ENCODE measurements at places on chromosomes 5 and 9.
A peak's percentile ranks its signal among the peaks of the same experiment; 100 is the strongest.

GRCh38 chr9:118395415-118395814, 691.2 kb downstream of the TLR4 start:
- no peaks in the 10 kb centered on the region for H3K4me1 ChIP-seq
- no peaks in the 10 kb centered on the region for H3K27me3 ChIP-seq
- no peak for DNase-seq
- H3K27ac ChIP-seq, result no peak overlapping the region
- H3K36me3 ChIP-seq, result no peaks in the 10 kb centered on the region

GRCh38 chr9:37919246-37919955, 15.5 kb upstream of the SLC25A51 start:
- H3K27ac ChIP-seq, result no peak overlapping the region
- DNase-seq, result no peak
- no peaks in the 10 kb centered on the region for H3K36me3 ChIP-seq
- H3K4me1 ChIP-seq, result no peaks in the 10 kb centered on the region

DNA sequence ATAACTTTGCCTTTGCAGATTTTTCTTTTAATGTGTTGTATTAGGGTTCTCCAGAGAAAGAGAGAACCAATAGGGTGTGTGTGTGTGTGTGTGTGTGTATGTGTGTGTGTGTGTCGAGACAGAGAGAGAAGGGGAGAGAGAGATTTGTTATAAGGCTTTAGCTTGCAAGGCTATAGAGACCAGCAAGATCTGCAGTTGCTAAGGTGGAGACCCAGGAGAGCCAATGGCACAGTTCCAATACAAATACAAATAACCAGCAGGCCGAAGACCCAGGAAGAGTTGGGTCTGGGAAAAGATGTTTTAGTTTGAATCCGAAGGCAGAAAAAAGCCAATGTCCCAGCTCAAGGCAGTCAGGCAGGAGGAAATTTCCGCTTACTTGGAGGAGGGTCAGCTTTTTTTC, 23.0 kb downstream of the TMOD1 start:
- no peaks in the 10 kb centered on the region for H3K27me3 ChIP-seq
- no peaks in the 10 kb centered on the region for H3K36me3 ChIP-seq
- no peak overlapping the region for H3K27ac ChIP-seq
- no peak overlapping the region for H3K4me3 ChIP-seq
- DNase-seq, result no peak
- no peaks in the 10 kb centered on the region for H3K4me1 ChIP-seq

DNA sequence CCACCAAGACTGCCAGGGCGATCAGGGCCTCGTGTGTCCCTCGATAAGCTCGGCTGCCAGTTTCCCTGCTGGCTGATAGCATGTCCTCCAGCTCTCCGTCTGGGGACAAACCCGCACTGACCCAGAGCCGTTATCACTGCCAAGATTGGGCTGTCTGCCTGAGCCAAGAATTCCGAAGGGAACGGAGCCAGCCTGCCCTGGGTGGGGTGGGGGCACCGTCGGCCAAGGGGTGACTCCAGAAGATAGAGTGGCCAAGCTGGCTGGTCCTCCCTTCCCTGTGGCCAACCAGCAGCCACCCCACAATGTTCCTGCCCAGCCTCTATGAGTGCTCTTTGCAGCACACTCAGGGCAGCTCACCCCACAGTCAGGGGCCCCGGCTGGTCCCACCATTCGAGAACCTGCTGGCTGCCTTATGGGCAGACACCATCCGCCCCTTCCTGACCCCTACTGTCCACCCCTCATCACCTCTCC, 29.4 kb downstream of the HRH2 start:
- no peaks in the 10 kb centered on the region for H3K4me1 ChIP-seq
- H3K27me3 ChIP-seq, result no peaks in the 10 kb centered on the region
- H3K27ac ChIP-seq, result no peak overlapping the region

- H3K4me3 ChIP-seq, result no peak overlapping the region
- H3K27ac ChIP-seq, result no peak overlapping the region
- no peaks in the 10 kb centered on the region for H3K27me3 ChIP-seq
- no peak for DNase-seq
- H3K36me3 ChIP-seq, result no peaks in the 10 kb centered on the region
Measured at GRCh38 chr5:35371951-35372426, 141.7 kb upstream of the PRLR start.

DNA sequence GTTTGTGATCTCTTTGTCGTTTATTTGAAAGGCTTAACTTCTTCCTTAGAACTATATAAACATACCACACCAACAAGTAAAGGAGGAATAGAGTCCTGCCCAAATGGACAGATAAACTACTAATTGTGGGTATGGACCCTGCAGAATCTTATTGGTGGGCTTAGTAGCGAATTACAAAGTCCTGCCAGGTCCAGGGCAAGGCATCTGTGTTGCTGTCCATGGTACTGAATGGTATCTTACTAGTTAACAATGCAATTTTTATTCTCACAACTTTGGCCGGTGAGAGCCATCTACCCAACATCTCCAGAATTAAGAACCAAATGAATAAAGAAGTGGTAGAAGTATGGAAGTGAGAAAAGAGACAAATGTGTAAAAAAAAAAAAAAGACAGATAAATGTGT, 1782.4 kb upstream of the WWC1 start:
- no peak overlapping the region for H3K4me3 ChIP-seq
- no peaks in the 10 kb centered on the region for H3K36me3 ChIP-seq
- no peak overlapping the region for H3K27ac ChIP-seq

- no peak overlapping the region for H3K27ac ChIP-seq
- H3K36me3 ChIP-seq, result no peaks in the 10 kb centered on the region
- no peaks in the 10 kb centered on the region for H3K4me1 ChIP-seq
- no peak overlapping the region for H3K4me3 ChIP-seq
Measured at GRCh38 chr5:159678657-159679392, 237.5 kb upstream of the ADRA1B start.

DNA sequence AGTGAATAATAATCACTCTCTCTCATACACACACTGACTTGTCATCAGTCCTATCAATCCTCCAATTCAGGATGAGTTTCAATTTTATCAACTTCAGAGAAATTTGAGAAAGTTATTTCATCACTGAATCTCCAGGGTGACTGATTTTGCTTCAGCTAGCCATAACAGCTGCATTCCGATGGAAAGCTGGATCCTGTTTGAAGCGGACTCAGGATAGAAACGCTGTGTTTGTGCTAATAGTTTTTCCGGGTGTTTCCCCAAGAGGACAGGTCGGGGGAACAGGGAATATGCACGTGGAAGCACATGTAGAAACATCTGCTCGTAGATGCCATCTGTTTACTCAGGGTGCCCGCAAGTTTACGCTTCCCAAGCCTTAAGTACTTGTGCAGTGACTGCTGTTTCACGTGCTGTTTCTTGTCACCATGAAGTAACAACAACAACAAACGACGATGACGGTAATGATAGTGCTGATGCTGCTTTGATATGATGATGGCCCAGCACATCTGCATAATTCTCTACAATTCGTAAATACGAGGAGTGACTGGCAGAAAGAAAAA, 263.7 kb upstream of the DAPK1 start:
- no peak overlapping the region for H3K27ac ChIP-seq
- no peaks in the 10 kb centered on the region for H3K27me3 ChIP-seq
- no peak for DNase-seq
- H3K4me1 ChIP-seq, result no peaks in the 10 kb centered on the region
- H3K36me3 ChIP-seq, result no peaks in the 10 kb centered on the region
- H3K4me3 ChIP-seq, result no peak overlapping the region

GRCh38 chr9:112787978-112788377, 37.4 kb downstream of the SNX30 start:
- no peak overlapping the region for H3K4me3 ChIP-seq
- no peak overlapping the region for H3K27ac ChIP-seq
- H3K27me3 ChIP-seq, result no peaks in the 10 kb centered on the region
- DNase-seq, result no peak

DNA sequence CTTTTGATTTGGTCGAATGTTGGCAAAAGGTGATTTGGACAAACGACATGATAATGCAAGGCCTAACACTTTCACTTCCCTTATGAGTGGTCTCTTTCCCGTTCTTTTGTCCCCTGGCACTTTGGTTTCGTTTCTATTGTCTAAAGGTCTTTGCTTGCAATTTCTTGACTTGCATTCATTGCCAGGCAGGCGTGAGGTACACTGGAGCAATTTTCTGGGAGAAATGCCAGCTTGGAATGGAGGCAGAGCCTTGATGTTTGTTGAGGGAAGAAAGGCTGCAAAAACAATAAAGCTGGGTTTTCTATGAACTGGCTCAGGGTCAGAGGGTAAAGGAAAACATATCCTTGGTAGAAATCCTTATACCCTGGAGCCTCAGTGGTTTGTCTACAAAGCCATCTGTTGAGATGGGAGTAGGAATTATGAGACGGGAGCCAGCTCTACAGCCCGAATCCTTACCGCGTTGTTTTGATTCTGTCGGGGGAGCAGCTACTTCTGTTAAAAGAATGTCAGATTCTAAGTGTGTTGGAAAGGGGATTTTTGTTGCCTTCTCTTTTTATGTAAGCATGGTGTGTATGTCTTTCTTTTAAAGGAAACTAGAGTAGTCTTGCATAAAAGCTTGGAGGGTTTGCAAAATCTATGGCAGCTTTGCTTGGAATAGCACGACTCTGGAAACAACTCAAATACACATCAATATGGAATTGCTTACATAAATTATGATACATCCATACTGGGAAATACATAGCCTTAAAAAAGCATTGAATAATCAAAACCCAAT, 158.9 kb downstream of the RMI1 start:
- H3K27ac ChIP-seq, result no peak overlapping the region
- peaks cover 15% of the 10 kb centered on the region for H3K27me3 ChIP-seq
- H3K4me3 ChIP-seq, result no peak overlapping the region
- H3K4me1 ChIP-seq, result peaks cover 14% of the 10 kb centered on the region
- DNase-seq, result peak; percentile 13
- H3K36me3 ChIP-seq, result no peaks in the 10 kb centered on the region

- no peaks in the 10 kb centered on the region for H3K27me3 ChIP-seq
- no peak for DNase-seq
- H3K4me1 ChIP-seq, result no peaks in the 10 kb centered on the region
- H3K36me3 ChIP-seq, result no peaks in the 10 kb centered on the region
- H3K27ac ChIP-seq, result no peak overlapping the region
Measured at GRCh38 chr5:147832541-147832940, 1.1 kb upstream of the SPINK1 start.

DNA sequence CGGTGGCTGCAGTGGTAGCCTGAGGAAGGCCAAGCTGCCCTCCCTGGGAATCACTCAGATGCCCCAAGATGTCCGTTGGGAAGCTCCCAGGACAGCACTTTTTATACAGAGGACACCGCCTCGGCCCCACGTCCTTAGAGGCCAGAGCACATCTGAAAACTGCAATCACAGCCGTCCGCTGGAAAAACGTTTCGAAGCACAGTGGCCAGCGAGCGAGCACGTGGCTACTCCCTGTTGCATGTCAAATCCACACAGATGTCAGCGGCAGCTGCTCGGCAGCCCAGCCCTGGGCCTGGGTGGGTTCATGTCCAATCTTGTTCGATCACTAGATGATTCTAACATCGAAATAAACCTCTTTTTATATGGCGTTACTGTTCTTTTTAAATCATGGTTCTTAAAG, 8.9 kb downstream of the PPP1R26 start:
- no peaks in the 10 kb centered on the region for H3K27me3 ChIP-seq
- no peak for DNase-seq
- H3K36me3 ChIP-seq, result no peaks in the 10 kb centered on the region
- H3K4me3 ChIP-seq, result no peak overlapping the region
- H3K27ac ChIP-seq, result no peak overlapping the region

- no peak for DNase-seq
- no peak overlapping the region for H3K4me3 ChIP-seq
- no peaks in the 10 kb centered on the region for H3K4me1 ChIP-seq
- H3K36me3 ChIP-seq, result no peaks in the 10 kb centered on the region
- no peaks in the 10 kb centered on the region for H3K27me3 ChIP-seq
- no peak overlapping the region for H3K27ac ChIP-seq
Measured at GRCh38 chr9:129698254-129698757, 32.9 kb downstream of the PRRX2 start.

GRCh38 chr5:108472237-108472636, 90.3 kb upstream of the FBXL17 start:
- no peaks in the 10 kb centered on the region for H3K4me1 ChIP-seq
- H3K4me3 ChIP-seq, result no peak overlapping the region
- H3K36me3 ChIP-seq, result no peaks in the 10 kb centered on the region
- no peak for DNase-seq

DNA sequence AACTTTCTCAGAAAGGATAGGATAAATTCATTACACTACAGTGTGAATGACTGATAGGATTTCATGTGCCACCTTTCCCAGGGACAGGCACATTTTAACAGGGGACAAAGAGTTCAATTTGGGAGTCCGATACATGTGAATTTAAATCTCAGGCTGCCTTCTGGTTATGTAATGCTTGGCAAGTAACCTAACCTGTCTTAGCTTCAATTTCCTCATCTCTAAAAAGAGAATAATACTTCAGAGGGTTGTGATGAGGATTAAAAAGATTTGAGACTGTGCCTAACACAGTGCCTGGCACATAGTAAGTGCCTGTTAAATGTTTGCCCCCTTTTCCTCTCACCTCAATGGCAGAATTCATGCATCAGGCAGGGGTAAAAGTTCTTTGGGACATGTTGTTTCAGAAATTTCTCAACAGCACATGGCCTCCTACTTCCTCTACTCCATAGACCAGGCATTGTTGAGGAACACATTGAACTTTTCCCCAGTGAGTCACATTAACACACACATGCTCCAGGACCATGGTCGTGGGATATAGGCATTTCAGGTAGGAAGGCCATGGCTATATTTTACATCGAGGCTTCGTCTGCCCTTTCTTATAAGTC, 94.6 kb upstream of the EGFLAM start:
- no peaks in the 10 kb centered on the region for H3K36me3 ChIP-seq
- no peaks in the 10 kb centered on the region for H3K4me1 ChIP-seq
- no peak for DNase-seq
- H3K27ac ChIP-seq, result no peak overlapping the region

- DNase-seq, result no peak
- no peaks in the 10 kb centered on the region for H3K4me1 ChIP-seq
- H3K27ac ChIP-seq, result no peak overlapping the region
- H3K27me3 ChIP-seq, result no peaks in the 10 kb centered on the region
- no peak overlapping the region for H3K4me3 ChIP-seq
Measured at GRCh38 chr5:145915970-145916638, 20.3 kb upstream of the SH3RF2 start.

DNA sequence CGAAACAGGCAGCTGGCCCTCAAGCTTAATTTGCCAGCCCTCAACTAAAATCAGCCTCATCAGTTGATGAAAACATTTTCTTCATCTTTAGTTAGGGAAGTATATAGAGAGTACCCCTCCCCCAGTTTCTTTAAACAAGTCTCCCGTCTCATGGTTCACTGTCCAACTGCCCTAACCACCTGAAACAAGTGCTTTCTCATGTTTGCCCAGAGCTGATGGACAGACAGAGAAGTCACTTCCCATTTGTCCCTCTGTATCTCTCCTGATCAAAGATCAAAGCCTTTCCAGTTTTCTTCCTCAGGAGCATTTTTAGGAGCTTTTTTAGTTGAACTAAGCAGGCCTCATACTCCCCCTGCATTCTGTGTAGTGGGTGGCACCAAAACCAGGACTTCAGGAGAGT, 21.7 kb downstream of the FUBP3 start:
- no peaks in the 10 kb centered on the region for H3K27me3 ChIP-seq
- DNase-seq, result no peak
- H3K36me3 ChIP-seq, result peaks cover 30% of the 10 kb centered on the region
- no peak overlapping the region for H3K27ac ChIP-seq
- H3K4me1 ChIP-seq, result no peaks in the 10 kb centered on the region
- no peak overlapping the region for H3K4me3 ChIP-seq
